ENCODE measurements at places on chromosomes 13 and 19.

GRCh38 chr13:93708308-93709075 lies 481.9 kb downstream of the GPC6 start:
- no peak for DNase-seq

- no peak for DNase-seq
Measured at GRCh38 chr13:40656358-40656757, 10.1 kb downstream of the FOXO1 start.

- DNase-seq, result no peak
Measured at GRCh38 chr13:32284927-32285632, 30.1 kb downstream of the ZAR1L start.

- DNase-seq, result no peak
Measured at GRCh38 chr13:114070098-114070799, 62.2 kb downstream of the RASA3 start.

DNA sequence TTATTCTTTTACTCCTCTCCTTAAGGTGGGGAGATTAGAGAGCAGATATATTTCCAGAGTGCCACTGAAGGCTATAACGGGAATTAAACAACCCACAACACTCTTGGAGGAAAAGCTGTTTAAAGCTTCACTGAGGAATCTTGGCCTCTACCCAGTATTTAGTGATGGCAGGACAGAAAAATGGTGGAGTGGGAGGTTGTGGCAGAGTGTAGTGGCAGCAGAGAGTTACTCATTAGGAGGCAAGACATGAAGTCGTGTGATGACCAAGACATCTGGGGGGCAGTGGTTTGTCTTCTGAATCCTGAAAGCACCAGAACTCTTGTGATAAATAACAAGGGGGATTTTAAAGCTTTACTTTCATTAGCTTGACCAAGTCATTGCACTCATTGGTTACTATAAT lies 563.5 kb upstream of the SLITRK5 start:
- no peak for DNase-seq

DNA sequence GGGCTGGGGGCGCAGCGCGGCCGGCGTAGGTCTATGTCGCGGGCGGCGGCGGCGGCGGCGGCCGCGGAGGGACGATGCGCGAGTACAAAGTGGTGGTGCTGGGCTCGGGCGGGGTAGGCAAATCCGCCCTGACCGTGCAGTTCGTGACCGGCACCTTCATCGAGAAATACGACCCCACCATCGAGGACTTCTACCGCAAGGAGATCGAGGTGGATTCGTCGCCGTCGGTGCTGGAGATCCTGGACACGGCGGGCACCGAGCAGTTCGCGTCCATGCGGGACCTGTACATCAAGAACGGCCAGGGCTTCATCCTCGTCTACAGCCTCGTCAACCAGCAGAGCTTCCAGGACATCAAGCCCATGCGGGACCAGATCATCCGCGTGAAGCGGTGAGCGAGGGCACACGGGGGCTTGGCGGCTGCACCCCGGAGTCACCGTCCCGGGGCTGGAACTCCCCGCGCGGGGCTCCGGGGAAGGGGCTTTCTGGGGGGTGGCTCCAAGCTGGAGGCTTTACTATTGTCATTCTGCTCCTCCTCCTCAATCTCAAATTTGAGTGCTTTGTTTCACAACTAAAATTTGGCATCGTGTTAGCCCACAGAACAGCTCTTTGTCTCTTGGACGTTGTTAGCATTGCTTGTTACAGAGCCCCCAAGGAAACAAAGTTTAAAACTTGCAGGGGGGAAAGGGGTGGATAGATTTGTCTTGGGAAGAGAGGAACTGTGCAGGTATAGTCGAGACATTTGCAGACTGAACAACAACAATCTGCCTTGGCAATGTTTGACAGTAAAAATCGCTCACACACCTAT lies 630 bp downstream of the RAP2A start:
- peak; percentile 30 for DNase-seq

- no peak for DNase-seq
Measured at GRCh38 chr19:16257509-16258002, 59.8 kb downstream of the AP1M1 start.

DNA sequence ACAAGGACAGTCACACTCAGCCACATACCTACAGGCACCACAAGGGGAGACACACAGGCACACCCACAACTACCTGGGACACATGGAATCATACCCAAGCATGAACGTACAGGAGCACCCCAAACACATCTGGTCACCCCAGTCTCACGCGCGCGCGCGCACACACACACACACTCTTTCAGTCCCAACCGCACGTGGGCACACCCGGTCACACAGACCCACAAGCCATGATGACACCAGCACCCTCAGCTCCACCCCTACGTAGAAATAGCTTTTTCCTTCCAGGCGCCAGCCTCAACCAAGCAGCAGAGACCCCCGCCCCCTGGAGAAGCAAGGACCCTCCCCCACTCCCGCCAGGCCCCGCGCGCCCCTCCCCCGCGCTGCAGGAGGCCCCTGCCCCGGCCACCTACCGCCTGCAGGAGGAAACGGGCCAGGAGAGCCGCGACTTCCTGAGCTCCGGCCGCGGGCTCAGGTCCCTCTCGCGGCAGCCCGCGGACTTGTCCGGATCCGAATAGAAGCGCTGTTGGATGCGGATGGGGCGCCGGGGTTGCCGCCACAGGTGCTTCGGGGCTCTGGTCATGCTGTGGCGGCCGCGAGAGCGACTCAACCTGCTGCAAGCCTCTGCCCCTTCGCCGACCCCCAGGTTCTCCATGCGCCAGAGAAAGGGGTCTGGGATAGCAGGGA lies 6.4 kb upstream of the PDE4C start:
- DNase-seq, result peak; percentile 57

GRCh38 chr13:106246242-106246641 lies 289.2 kb downstream of the EFNB2 start:
- no peak for DNase-seq

DNA sequence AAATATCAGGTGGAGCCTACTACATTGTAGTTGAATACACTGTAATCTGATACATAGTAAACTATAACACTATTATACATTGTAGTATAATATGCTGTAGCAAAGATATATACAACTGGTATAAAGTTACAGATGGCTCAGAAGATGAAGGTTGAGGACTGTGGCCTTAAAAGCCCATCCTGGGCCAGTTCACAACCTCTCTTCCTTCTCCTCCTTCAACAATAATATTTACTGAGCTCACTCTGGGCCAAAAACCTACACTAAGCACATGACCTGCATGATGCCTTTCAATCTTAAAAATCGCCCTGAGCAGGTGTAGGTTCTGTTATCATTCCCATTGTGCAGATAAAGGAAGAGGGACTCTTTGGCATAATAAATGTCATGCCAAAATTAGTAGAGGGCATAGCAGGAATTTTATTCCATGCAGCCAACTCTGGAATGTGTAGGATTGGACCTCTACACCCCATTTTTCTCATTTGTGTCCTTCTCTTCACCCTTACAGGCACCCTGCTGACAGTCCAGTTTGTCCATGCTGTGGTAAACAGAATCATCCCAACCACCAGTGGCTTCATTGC lies 14.6 kb upstream of the SIN3B start:
- no peak for DNase-seq

GRCh38 chr13:20197361-20197834 lies 4.7 kb upstream of the GJB2 start:
- no peak for DNase-seq

All from NCI-H2171 (cell line).